ENCODE measurements at places on chromosomes 5 and 9.
A peak's percentile ranks its signal among the peaks of the same experiment; 100 is the strongest.

DNA sequence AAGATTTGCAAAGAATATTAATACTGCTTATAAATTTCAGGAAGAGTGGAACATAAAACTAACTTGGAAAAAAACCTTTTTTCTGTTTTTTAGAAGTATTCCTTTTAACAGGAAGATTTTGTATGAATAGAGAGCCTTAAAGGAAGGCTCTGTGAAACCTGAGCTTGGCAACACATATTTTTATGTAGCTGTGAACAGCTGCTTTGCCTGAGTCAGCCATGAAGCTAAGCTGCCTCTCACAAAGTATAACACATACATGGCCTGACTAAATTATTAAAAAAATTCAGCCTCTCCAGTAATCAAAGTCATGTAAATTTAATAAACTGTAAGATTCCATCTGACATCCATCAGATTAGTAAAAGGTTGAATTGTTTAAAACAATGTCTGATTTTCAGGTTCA is 547.5 kb downstream of the ELAVL2 start:
- no peak for DNase-seq

DNA sequence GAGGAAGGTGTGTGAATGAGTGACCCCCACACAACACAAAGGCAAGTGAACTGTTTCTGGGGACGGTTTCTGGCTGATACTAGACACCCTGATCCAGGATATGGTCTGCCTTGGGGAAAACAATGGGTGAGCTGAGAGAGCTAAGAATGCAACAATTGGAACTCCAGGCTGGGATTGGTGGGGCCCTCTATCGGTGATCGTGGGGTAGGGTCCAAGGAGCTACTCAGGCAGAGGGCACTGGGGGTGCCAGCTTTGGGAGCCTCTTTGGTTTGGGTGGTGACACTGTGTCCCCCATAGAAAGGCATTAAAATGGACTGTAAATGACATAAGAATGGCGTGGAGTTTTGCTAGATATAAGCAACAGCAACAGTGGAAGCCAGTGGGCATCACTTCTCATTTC is 439.1 kb downstream of the DMAC1 start:
- DNase-seq, result no peak

DNA sequence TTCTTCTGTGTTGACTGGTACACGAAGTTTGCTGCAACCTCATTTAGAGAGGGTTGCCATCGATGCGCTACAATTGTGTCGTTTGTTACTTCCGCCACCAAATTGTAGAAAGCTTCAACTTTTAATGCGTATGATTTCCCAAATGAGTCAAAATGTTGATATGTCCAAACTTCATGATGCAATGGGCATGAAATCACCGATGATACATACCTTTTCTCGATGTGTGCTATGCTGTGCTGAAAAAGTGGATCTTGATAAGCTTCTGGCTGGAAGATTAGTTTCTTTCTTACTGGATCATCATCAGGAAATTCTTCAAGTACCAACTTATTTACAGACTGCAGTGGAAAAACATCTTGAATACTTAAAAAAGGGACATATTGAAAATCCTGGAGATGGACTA is 65.7 kb downstream of the TMEM38B start:
- no peak for DNase-seq

GRCh38 chr9:121738411-121738810 is 87.0 kb downstream of the DAB2IP start:
- DNase-seq, result no peak

DNA sequence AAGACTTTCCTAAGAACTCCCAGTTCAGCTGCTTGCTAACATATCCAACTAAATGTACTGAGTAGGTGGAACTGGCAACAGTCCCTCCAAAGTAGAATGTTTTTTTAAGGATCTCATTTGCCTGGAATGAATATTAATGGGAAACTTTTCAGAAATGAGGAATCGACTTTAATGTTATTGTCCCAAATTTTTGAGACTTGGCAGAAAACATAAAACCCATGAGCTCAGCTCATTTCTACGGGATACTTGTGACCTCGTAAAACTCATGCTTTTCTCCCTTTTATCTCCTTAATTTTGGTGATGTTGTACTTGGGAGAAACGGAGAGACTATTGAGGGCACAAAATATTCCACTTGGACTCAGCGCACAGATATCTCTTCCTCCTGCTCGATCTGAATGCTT is 296.8 kb downstream of the EBF1 start:
- DNase-seq, result no peak

- no peak for DNase-seq
Measured at GRCh38 chr5:129771058-129771838, 23.4 kb downstream of the MINAR2 start.

DNA sequence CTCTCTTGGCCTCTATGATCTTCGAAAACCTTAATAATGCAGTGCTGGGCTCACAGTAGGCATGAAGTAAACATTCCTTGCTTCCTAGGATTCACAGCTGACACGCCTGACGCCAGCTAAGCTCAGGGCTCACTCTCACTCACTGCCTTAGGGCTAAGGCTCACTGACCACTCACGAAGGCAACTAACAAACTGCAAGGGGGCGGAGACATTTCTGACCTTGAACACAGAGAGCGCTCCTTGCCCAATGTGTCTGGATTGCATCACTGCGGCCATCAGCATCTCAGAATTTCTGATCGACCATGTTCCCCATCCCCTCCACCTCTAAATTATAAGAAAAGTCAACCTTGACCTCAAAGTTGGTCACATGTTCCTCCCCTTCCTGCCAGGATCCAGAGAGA is 372.6 kb downstream of the EBF1 start:
- DNase-seq, result no peak

GRCh38 chr9:121765021-121765950 is 113.9 kb downstream of the DAB2IP start:
- DNase-seq, result peak; percentile 84

DNA sequence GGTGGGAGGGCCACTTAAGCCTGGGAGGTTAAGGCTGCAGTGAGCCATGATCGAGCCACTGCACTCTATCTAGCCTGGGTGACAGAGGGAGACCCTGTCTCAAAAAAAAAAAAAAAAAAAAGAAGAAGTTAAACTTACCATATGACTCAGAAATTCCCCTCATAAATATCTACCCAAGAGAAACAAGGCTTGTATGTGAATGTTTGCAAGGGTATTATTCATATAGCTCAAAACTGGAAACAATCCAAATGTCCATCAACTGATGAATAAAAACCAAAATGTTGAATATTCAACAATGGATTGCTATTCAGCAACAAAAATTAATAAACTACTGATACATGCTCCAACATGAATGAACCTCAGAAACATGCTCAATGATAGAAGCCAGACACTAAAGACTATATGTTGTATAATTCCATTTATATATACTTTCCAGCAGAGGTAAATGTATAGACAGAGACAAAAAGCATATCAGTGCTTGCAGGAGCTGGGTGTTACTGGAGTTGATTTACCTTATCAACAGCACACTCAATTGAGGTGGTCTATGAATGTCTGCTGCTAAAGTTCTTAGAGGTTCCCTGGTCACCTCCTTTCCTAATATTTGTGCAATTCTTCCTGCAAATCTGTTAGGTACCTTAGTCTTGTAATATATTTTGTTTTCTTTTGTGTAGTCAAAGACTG is 5.3 kb upstream of the SREK1 start:
- DNase-seq, result no peak

DNA sequence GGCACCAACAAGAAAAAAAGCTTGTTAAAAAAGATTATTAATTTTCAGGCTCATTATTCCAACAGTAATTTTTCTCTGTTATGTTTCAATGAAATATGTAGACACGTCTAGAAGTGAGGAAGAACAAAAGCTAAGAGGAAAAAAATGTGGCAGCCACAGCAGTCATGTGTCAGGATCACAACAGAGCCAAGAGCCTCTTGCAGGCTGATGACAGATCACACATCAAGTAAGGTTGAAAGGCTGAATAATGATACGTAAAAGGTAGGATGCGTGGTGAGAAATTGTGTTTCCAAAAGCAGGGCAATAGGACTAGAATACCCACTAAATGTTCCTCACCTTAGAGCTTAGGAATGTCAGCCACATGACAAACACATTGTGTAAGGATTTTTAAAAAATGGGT is 124.8 kb downstream of the HTR1A start:
- DNase-seq, result no peak

DNA sequence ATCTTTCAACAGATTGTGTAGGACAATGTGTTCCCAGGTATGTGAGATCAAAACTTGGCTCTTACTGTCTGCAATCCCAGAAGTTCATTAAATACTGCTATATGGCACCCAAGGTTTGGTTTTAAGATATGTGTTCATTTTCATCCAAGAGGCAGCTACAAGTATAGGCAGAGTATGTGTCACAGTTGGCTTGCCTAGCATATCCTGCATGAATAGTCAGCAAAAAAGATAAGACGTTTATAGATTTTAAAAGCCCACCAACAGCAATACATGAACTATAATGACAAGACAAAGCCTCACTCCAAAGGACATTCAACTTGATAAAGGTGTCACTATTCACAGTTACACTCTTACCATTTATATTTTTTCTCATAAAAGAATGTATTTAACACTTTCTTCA is 99.1 kb downstream of the BNC2 start:
- no peak for DNase-seq

GRCh38 chr9:129336601-129337331 is 158.7 kb upstream of the IER5L start:
- peak; percentile 63 for DNase-seq

- no peak for DNase-seq
Measured at GRCh38 chr9:114811301-114811700, 5.5 kb upstream of the TNFSF15 start.

GRCh38 chr5:9775339-9775738 is 145.2 kb upstream of the TAS2R1 start:
- no peak for DNase-seq

DNA sequence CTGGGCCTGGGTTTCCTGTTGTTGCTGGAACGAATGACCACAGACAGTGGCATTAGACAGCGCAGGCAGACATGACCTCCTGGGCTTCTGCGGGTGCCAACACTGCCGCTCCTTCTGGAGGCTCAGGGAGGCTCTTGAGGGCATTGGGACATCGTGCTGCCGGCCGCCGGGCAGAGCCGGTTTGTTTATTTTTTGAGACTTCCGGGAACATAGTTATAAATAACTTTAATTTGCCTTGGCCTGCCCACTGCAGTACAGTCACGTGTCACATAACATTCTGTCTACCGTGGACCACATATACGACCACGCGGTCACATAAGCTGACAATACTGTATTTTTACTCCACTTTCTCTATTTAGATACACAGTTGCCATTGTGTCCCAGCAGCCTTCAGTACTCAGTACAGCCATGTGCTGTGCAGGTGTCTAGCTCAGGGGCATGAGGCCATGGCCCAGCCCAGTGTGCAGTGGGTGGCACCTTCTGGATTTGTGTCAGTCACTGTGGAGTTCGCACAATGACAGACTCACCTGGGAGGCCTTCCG is 8.2 kb upstream of the TOR4A start:
- peak; percentile 70 for DNase-seq

DNA sequence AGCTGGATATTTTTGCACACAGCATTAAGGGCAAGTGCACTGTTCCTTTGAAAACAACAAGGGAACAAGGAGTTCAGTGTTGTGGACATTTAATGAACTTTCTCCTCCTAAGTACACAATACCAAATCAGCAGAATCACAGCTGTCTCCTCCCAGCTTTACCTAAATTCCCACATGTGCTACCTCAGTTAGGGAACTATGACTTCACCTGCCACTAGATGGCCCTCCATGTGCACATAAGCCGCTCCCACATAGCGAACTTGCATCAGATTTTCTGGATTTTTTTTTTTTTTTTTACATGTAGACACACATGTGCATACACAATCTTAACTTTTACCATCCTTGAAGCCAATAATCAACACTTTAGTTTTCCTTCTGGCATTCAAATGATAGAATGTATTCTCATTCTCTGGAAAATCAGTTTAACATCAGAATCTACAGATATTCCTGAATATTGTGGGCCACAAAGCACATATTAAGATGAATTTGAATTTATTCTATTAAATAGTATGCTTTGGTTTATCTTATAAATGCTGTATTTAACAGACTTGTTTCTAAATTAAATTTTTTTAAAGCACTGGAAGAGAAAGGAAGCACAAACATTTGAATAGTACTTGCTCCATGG is 123.6 kb downstream of the PALM2AKAP2 start:
- DNase-seq, result no peak

DNA sequence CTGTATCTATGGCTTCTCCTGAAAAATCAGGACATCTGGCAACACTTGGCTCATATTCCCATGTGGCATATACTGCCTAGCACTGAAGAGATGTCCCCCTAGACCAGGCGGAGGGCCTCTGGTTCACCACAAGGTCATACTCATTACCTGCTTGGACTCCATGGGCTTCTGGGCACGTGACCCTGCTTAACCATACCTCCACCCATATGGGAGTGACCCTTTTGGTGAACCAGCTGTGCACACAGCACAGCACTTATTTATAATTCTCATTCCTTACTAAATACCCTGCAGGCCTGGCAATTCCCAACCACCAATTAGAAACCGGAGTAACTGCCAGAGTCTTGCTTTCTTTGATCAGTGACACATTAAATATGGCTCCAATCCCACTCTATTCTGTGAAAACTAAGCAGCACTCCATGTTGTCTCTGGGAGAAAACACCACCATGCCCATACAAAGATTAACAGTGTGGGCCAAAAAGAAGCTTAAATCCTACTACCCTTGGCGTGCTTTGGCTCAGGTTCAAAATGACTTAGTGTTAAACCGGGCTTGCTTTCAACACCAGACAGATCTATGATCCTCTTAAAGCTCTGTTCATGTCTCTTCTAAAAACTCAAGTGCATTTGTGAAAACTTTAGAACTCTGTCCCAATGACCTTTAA is 57.7 kb downstream of the MTMR12 start:
- DNase-seq, result no peak

- no peak for DNase-seq
Measured at GRCh38 chr5:7763621-7764072, 87.3 kb downstream of the CFAP90 start.

All from left ventricle myocardium superior (tissue), 1 donor.